Activated CD8-positive, alpha-beta memory T cell treated with anti-CD3 and anti-CD28 coated beads, Interleukin-2, amount 10 ng/mL, durations not matched to agents 7 days and 5 days (primary cell): ENCODE measurements at places on chromosomes 5 and 9. TPM values are rescaled to one million over a fixed set of nuclear protein-coding genes. Genes with fewer than 3 reads are reported as not detected.

The DAB2IP gene
- 0.18 TPM for total RNA-seq

The MAMDC4 gene
- 13.4 TPM for total RNA-seq

The FYB1 gene
- 270 TPM for total RNA-seq

The GPBP1 gene
- total RNA-seq: 95.0 TPM

The CDC14B gene
- 4.8 TPM for total RNA-seq

The PCDHA9 gene
- total RNA-seq: not detected

The SPATA31C1 gene
- not detected for total RNA-seq

The NTRK2 gene
- 2.9 TPM for total RNA-seq

The HRH2 gene
- 6.8 TPM for total RNA-seq

The CATSPER3 gene
- 0.61 TPM for total RNA-seq

The ZNF883 gene
- not detected for total RNA-seq

The DMRT3 gene
- not detected for total RNA-seq

The KIF24 gene
- 13.6 TPM for total RNA-seq

The TMEFF1 gene
- not detected for total RNA-seq

The ROR2 gene
- 3.2 TPM for total RNA-seq
